ENCODE measurements at places on chromosomes 7 and 10.
A peak's percentile ranks its signal among the peaks of the same experiment; 100 is the strongest.

DNA sequence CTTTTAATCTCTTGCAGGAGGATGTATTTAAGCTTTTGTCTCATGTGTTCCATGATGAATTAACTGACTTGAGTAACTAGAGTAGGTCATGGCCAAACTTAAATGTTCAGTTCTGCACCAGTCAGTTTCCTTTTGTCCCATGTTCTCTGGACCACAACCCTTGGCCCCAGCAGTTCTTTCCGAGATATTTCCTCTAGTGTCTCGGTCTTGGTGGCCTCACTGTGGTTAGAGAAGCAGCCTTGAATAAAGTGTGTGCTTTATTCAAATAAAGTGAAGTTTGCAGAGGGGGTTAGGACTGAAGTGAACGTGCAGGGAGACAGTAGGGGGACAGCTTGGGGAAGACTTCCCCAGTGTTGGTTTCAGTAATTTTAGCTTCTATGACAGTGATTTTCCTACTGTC lies 9.3 kb downstream of the ZNF212 start:
- DNase-seq = no peak

DNA sequence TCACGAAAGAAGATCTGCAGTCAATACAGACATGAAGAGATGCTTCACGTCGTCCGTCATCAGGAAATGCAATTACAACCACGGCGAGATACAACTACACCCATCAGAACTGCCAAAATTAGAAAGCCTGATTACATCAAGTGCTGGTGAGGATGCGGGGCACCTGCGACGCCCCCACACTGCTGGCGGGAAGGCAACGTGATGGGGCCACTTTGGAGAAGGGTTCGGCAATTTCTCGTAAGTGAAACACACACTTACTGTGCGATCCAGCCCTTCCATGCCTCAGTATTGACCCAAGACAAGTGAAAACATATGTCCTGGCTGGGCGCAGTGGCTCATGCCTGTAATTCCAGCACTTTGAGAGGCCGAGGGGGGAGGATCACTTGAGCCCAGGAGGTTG lies 25.8 kb upstream of the PDGFA start:
- DNase-seq = no peak

DNA sequence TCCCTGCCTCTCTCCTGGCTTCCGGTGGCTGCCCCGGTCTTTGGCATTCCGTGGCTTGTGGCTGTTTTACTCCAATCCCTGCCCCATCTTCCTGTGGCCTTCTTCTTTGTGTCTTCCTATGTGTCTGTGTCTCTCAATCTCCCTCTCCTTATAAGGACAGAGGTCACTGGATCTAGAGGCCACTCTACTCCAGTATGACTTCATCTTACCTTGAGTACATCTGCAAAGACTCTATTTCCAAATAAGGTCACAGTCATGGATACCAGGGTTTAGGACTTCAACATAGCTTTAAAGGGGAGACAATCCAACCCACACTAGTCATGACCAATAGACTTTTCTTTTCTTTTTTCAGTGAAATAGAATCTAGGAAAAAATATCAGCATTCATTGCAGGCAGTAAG lies 153.3 kb upstream of the INSYN2A start:
- no peak for DNase-seq

DNA sequence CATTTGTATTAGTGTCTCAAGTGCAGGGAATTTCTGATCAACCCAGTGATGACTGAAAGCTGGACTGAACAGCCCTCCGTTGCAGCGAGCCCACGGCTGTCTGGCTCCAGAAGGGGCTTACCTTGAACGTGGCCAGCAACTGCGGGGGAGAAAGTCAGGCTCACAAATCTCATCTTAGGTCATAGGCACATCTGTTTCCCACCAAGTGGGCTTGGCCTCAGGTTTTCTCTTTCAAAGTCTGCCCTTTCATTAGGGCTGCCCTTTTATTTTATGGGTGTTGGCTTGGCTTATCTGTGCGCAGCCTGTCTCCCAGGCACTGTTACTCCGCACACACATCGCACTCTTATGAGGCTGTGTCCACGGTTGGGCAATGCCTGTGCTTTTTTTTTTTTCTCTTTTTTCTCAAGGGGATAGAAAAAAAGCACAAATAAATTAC lies 178.0 kb downstream of the JCAD start:
- no peak for DNase-seq

- DNase-seq = peak; percentile 66
These were observed 88.7 kb downstream of the OSBPL3 start for GRCh38 chr7:24891311-24891735.

- peak; percentile 28 for DNase-seq
These were observed 45.1 kb downstream of the BPGM start for GRCh38 chr7:134691546-134692343.

DNA sequence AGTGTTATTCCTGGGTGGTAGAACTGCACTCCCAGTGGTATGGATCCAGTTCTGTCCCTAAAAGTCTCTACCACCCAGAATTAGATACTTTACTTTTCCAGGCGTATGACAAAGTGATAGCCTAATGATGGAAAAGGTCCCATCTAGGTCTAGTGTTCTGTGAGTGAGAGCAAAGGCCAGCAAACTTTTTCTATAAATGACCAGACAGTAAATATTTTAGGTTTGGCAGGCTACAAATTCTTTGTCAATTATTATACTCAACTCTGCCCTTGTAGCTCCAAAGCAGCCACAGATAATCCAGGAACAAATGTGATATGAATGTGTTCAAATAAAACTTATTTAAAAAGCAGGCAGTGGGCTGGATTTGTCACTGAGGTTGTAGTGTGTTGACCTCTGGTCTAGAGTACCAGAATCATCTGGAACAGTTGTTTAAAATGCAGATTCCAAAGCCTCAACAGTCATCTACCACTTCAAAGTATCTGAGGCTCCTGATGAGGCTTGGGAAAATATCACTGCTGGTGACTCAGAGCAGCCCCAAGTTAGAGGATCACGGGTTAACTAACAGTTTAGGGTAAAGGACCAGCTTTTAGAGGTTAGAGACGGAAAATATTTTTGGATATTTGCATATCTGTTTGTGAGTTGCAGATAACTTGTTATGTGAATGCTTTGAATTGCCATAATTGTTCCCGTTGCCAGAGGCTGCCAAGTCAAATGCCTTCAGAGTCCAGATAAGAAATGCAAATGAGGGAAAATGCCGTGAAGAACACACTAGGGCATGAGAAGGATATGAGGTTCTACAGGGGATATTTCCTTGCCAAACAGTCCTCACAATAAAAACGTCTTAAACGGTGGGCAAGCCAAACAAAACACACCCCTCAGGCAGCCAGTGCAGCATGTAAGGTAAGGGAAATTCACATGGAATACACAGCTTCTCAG lies 19.4 kb downstream of the NRAP start:
- DNase-seq = no peak

DNA sequence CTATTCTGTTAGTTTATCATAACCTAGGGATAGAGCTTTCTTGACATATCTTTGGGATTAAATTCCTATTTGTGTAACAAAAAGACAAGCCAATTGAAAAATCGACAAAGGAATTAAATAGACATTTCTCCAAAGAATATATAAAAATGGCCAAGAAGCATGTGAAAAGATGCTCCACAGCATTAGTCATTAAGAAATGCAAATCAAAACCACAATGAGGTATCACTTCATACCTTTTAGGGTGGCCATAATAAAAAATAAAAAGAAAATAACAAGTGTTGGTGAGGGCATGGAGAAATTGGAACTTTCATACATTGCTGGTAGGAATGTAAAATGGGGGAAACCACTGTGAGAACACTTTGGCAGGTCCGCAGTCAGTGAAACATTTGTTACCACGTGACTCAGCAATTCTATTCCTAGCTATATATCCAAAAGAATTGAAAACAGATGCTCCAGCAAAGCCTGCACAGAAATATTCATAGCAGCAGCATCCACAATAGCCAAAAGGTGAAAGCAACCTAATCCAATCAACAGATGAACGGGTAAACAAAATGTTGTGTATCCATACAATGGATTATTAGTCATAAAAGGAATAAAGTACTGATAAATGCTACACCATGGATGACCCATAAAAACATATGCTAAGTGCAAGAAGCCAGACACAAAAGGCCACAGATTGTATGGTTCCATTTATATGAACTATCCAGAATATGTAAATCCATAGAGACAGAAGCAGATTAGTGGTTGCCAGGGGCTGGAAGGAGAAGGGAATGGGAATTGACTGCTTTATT lies 20.5 kb downstream of the SPAG6 start:
- no peak for DNase-seq

DNA sequence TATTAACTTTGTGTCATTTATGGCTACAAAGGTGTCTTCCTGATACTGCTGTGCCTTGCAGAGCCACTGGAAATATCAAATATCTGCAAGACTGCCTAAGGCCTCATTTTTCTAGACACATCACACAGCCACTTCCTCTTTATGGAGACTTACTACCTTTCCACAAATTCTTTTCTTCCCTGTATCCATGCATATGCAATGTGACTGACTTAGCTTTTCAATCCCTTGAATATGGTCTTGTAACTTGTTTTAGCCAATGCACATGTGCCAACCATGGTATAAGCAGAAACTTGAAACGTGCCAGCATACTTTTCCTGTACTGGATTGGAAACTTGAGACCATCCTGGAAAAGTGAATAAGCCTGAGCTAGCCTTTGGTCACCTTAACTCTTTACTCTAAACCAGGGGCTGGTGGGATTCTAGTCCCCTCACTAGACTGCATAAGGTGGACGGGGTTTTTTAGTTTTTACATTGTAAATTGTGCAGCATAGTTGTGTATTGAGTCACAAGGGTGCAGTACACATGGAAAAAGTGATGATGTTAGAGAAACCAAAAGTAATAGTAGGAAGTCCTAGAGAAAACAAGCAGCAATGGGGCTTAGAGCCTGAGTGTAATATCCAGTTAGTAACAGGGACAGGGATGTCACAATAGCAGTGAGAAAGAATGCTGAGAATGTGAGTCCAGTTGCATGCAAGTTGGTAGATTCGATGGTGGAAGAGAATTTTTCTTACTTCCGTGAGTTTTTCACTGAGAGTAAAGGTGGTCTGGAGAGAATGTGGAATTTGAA lies 879.5 kb downstream of the SORCS1 start:
- DNase-seq = no peak

DNA sequence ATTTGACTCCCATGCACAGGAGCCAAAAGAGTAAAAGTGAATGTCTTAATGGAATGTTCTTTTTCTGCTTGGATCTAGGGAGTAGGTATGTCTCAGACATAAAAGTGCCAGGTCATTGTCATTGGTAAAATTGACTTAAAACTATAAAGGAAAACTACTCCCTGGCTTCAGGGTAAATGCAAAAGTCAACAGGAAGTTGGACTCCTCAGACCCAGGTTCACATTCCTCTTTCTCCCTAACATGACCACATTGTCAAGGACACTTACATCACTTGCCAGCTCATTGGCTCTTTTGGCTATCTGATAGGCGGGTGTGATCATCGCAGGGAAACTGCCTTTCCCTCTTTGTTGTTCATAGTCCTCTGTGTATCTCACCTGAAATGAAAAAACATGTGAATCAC lies 13.7 kb downstream of the NRAP start:
- no peak for DNase-seq

- no peak for DNase-seq
These were observed 1601.9 kb downstream of the REEP3 start for GRCh38 chr10:65123120-65123519.

GRCh38 chr7:36638140-36638539 lies 86.2 kb downstream of the AOAH start:
- no peak for DNase-seq

- no peak for DNase-seq
These were observed 46.1 kb upstream of the SLC35B4 start for GRCh38 chr7:134362587-134363483.

- DNase-seq = no peak
These were observed 10.1 kb upstream of the MET start for GRCh38 chr7:116661865-116662264.

DNA sequence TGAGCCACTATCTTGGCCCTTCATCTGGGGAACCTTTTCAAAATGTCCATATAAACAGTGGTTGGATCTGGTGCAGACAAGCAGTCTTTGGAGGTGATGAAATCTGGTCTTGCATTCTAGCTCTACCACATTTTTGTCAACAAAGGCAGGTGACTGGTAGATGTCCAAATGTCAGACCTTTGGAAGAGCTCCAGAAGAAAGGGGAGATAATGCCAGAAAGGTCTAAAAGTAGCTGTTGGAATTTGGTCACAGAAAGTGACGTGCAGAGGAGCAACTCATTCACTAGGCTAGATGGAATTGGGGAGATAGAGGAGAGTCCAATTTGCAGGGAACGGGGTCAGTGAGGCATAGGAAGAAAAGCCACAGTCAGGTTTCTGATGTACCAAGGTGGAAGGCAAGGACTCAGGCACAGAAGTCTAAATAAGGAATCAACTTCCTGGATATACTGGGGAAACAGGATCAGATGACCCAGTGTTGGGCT lies 36.4 kb upstream of the WAC start:
- no peak for DNase-seq

GRCh38 chr7:83058667-83059066 lies 104.0 kb downstream of the PCLO start:
- DNase-seq = no peak

- peak; percentile 24 for DNase-seq
These were observed 92.7 kb upstream of the GPR26 start for GRCh38 chr10:123573236-123574108.

- no peak for DNase-seq
These were observed 286 bp downstream of the SP8 start for GRCh38 chr7:20786421-20786778.

- no peak for DNase-seq
These were observed 129.7 kb downstream of the PLCE1 start for GRCh38 chr10:94123258-94123995.

DNA sequence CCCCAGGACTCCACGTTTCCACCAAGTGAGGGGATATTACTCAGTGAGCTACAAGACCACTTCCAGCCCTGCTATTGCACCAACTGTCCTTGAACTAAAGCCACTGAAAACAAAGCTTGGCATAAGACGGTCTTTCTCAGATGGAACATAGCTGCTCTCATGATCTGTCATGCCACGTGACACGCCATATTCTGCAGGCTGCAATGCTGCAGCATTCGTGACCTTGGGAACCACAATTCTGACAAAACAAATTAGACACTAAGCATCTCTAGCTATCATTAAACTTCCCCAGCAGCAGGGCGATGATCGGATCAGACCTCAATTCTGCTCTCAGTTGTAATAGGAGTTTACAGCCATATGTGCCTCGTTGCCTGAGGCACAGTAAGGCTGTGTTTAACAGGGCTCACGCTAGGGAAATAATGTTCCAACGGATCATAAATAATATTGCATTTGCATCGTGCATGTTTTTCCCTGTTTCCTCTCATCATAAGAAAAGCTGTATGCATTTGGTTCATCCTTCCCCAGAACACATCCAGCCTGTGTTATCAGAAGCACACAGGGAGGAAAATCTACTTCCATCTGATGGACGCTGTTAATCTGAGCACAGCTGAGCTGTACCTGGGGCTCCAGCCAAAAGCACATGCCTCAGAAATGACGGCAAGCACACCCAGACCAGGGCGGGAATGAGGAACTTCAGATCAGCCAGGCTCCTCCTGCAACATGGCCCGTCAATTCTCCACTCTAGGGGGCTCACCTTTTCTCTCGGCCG lies 38.6 kb upstream of the CNPY1 start:
- DNase-seq = peak; percentile 41

DNA sequence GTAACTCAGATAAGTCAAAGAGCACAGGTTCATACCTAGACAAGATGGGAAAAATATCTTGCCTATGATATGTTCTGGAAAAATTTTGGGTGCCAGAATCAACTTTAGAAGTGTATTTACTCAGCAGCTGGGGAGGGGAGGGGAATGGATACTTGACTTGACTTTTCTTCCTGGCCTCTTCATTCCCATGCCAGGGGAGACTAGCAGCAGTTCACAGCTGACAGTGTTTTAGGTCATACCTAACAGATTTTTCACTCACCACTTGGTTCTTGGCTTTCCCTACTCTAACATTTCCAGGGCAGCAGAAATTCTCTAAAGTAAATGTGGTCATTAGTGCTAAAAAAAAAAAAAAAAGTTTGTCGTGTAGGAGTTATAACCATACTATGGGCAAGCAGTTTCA lies 46.3 kb downstream of the TAS2R16 start:
- DNase-seq = no peak

Measured in common myeloid progenitor, CD34-positive (primary cell).